ENCODE measurements at places on chromosomes 1 and 21.

DNA sequence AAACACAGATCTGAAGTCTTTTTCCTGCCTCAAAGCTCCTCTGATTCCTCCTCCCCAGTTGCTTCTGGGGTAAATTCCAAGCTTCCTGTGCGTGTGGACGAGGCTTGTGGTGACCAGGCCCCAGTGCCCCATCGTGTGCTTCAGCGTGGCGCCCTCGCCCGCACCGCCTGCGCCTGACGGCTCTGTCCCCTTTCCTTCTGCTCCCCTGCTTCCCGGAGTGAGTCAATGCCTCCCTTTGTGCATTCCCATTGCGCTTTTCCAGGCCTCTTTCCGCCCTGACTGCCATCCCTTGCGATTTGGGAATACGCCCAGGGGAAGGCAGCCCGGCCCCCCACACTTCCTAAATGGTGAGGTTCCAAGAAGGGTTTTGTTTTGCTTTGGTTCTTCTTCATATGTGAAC lies 36.3 kb downstream of the FAAP20 start:
- DNase-seq = no peak

- DNase-seq = no peak
Measured at GRCh38 chr1:110186558-110186957, 23.6 kb upstream of the KCNC4 start.

DNA sequence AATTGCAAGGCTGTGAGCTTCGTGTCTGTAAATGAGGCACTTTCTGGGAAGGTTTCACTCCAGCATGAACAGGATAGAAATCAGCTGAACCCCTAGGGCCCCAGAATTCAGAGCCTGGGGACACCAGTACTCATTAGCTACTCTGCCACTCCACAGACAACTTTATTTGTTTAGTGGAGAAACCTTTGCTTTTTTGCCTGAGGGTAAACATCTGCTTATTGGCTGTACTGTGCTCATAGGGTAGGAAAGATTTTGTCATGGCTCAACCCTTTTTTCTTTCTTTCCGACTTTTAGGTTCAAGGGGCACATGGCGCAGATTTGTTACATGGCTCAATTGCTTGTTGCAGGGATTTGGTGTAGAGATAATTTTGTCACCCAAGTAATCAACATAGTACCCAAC lies 138.4 kb upstream of the BACE2 start:
- no peak for DNase-seq

GRCh38 chr1:228472655-228473054 lies 14.5 kb upstream of the RNF187 start:
- no peak for DNase-seq

DNA sequence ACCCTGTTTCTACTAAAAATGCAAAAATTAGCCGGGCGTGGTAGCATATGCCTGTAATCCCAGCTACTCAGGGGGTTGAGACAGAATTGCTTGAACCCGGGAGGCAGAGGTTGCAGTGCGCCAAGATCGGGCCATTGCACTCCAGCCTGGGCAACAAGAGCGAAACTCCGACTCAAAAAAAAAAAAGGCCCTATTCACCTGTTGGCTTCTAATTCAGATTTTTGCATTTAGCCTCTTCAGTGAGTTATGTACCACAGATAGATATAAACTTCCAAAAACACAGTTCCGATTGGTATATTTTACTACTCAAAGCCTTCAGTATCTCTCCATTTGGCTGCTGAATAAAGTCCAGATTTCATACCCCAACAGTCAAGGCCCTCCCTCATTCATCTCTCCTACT lies 42.7 kb downstream of the POU2F1 start:
- no peak for DNase-seq

- DNase-seq = no peak
Measured at GRCh38 chr1:234631721-234632125, 21.7 kb upstream of the IRF2BP2 start.

DNA sequence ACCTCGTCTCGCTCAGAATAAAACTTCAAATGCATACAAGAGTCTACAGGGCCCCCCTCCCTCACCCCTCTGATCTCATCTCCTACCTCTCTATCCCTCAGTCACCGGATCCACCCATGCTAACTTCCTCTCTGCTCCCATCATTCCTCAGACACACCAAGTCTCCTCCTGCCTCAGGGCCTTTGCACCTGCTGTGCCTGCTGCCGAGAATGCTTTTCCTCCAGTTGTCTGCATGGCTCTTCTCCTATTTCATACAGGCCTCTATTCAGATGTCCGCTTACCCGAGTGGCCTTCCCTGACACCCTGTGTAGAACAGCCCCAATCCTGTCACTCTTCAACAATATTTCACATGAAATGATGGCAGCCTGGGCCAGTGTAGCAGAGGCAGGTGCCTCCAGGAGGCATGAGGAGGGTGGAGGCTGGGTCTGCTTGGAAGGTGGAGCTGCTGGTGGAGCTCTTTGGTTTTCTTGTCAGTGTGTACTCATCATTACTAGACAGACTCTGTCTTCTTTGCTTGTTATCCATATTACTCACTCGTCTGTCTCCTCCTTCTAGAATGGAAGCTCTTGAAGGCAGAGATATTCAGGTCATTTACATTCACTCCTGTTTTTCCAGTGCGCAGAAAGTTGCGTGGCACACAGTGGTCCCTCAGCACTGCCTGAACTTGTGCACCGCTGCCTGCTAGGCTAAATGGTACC lies 4.2 kb downstream of the SH2D2A start:
- DNase-seq = no peak

GRCh38 chr1:77513839-77514763 lies 168.4 kb downstream of the ZZZ3 start:
- no peak for DNase-seq

DNA sequence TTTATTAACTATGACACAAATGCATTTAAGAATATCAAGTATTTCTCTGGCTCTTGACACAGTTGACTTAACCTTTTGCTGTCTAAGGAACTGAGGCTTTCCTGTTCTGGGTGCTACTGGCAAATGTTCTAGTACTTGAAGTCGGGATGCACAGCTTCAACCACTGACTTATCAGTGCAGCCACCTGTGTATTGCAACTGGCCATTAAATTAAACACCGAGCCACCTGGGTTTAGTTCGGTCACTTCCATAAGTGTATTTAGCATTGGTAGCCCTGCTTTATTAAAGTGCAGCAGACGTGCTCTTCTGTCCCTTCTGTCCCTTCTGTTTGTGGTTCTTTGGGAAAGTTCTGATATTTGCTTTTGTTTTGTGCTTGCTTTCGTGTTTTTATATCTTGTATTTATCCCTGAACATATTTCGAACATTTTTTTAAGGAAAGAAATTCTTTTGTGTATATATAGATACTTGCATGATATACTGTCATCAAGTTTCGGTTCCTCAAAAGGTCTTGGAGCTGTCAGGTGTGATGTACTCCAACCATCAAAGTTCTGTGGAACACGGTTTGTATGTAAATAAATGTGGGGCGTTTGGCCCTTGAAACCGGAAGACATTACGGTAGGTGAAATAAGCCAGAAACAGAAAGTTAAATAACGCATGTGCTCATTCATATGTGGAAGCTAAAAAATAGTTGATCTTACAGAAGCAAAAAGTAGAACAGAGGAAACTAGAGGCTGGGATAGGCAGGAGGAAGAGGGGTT lies 297.9 kb upstream of the GREM2 start:
- no peak for DNase-seq

- DNase-seq = peak; percentile 56
Measured at GRCh38 chr1:33180226-33180910, 1.5 kb downstream of the TRIM62 start.
